Stimulated activated CD4-positive, alpha-beta T cell treated with anti-CD3 and anti-CD28 coated beads, TNF-alpha, amount 100 ng/mL, for 1 hour (primary cell): ENCODE measurements at places on chromosomes 1 and 21.

- no peak for DNase-seq
These were observed 34.5 kb downstream of the ERO1B start for GRCh38 chr1:236247286-236247685.

DNA sequence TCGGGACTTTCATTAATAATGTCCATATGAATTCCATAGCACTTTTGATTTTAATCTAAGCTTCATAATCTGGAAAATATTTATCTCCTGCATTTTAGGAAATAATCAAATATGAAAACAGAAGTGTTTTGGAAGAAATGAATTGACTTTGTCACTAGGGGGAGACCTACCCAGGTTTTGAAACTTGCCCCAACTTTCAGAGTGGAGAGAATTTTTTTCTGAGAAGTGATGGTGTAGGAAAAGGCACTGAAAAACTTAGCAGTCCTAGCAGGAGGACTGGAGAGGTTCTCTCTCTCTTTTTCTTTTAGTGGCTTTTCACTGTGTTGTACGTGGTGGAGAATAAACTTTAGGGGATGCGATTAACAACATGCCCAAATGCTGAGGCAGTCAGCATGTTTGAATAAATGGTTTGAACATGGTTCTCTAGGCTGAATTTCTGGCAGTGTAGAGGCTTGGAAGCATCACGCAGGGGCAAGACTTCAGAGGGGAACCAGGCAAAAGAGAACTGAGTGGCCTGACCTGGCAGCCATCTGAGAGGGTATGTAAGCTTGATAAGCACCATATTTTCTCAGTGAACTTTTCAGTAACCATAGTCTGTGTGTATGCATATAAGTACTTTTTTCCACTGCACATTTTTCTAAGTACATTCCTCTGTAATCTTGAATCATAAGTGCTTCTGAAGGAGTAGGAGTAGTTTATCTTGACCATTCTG lies 68.3 kb upstream of the NEK7 start:
- DNase-seq: no peak

- DNase-seq: no peak
These were observed 54.3 kb upstream of the SDC3 start for GRCh38 chr1:30962609-30963508.

DNA sequence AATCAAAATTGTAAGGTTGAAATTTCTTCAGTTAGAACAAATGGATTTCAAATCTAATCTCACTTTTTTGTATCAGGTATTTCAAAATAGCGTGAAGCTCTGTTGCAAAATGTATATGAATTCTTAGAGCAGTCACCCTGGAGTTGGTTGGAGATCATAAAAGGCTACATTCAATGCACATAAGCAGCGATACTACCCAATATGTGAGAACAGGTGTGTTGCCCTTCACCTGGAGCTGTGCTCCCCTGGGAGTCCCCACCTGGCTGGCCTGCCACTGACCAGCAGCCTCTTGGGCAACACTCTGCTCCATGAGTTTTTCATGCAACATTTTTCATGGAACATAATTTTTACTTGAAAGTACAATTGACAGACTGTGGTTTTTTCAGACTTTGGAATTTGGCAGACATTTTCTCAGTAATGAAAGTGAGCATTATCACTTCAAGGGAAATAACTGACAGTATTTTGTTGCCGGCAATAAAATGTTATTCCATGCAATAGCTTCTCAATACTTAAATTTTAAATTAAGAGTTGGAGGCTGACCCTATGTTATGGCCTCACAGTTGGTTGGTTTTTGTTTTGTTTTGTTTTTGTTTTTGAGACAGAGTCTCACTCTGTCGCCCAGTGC lies 95.1 kb downstream of the ST3GAL3 start:
- DNase-seq: no peak
